GM10248 (cell line): ENCODE measurements at places on chromosomes 4 and X.

DNA sequence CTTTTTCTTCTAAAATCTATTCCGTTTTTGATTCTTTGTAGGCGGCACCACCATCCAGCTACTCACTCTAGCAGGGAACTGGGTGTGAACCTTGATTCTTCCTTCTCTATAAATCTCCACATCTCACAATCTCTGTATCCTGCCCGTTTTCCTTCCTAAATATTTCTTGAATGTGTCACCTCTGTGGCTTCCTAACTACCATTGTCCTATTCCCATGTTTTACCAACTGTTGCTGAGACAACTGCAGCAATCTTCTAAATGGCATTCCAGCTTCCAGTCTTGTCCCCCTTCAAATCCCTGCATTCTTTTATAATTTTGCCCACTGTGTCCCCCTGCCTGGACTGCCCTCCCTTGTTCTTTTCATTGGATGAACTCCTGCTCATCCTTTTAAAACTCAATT, 641.3 kb downstream of the RPA4 start:
- no peak for DNase-seq

- peak; percentile 30 for DNase-seq
Measured at GRCh38 chrX:130028196-130028595, 45.8 kb downstream of the BCORL1 start.

DNA sequence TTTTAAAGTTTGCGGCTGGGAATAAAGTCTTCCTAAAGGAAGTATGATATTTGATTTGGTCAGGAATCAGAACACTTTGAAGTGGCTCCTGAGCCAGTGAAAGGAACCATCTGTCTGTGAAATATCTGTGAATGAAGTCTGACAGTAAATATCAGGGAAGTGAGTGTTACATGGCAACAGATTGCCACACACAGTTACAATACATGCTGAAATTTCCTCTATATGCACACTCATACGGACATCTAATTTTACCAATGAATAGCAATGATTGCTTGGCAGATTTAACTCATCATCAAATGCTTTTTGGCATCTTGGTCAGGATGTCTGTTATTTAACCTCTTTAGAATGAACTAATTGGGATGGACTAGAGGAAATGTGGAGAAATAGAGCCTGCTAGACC, 1023.8 kb downstream of the FAT4 start:
- DNase-seq: no peak

DNA sequence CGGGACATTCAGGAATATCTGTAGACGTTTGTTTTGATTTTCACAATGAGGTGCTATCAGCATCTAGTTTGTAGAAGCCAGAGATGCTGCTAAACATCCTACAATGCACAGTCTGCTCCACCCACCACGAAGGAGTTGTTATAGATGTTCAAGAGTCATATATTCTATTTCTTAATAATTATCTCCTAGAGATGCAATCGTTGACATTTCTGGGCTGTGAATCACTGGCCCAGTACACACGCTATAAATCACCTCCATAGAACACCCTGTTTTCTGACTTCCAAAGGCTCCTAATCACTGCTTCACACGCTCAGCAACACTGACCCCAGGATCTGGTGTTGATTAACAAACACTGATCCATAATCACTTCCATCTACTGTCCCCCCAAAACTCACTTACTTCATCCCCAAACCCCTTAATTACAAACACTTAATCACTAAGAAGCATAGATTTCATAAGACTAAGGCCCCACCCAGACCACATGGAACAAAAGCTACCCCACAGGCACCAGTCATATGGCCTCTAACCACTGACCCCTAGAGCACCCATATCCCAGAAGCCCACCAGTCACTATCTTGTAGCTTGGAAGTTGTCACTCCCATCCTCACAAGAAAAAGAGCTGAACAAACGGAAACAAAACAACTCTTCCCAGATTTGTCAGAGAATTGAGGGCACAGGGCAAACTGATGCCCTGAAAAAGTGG, 31.7 kb upstream of the ZNF41 start:
- no peak for DNase-seq

- no peak for DNase-seq
Measured at GRCh38 chr4:186982160-186982559, 258.5 kb upstream of the FAT1 start.

GRCh38 chr4:70110917-70111316, 43.1 kb upstream of the PRR27 start:
- no peak for DNase-seq

- DNase-seq: no peak
Measured at GRCh38 chr4:24995346-24995919, 35.3 kb downstream of the LGI2 start.

- DNase-seq: no peak
Measured at GRCh38 chrX:68252664-68253063, 180.6 kb downstream of the OPHN1 start.

- no peak for DNase-seq
Measured at GRCh38 chr4:6602289-6602688, 27.3 kb downstream of the MAN2B2 start.

DNA sequence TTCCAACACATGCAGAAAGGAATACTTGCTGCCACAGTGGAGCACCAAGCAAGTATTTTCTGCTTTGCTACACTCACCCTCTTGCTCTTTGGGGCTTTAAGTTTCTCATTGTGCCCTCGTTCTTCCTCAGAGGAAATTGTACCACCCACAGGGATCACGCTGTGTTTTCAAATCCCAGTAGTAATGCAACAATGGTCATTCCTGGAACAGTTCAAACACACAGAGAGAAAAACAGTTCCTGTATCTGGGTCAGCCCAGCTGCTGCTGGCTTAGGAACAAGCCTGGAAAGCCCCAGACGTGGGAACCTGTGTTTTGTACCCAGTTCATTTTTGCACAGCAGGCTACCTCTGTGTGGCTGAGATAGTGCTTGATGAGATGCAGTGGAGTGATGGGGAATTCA, 907.8 kb downstream of the STPG2 start:
- no peak for DNase-seq
